ENCODE measurements at places on chromosomes 6 and 20.

GRCh38 chr6:82521369-82521768, 157.8 kb downstream of the TPBG start:
- no peak for DNase-seq

- no peak for DNase-seq
Observed at GRCh38 chr6:282177-282866, 10.0 kb upstream of the DUSP22 start.

- DNase-seq: no peak
Observed at GRCh38 chr20:3572151-3572550, 91.0 kb downstream of the GFRA4 start.

DNA sequence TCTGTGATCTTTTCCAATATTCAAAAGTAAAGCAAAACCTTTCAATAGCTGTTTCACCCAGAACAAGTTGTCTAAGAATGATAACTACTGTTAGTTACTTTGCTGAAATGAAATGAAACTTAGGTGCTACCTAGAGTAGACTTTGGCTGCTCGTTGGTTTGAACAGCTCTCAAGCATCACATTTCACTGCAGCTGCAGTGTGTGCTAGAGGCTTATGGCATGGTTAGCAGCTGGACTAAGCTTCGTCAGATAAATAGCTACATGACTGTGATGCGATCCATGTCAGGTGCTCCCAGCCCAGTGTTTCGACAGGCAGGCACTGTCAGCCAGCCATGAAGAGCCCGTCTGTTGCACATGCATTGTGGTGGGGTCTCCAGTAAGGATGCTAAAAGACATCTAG, 201.1 kb downstream of the TFAP2B start:
- no peak for DNase-seq

DNA sequence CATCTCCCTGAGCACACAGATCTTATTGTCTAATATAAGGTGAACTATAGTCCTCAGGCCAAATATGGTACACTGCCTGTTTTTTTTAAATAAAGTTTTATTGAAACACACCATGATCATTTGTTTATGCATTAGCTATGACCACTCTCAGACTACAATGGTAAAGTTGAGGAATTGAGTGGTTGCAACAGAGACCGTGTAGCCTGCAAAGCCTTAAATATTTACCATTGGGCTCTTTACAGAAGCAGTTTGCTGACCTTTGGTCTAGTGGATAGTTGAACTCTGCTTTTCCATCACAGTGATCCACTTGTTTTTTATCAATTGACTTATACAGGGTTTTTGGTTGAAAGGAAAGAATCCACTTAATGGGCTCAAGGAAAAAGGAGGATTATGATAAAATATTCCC, 27.3 kb upstream of the METTL24 start:
- DNase-seq: no peak

Data from RCC 7860 (cell line).